ENCODE measurements at places on chromosomes 5 and 9.

DNA sequence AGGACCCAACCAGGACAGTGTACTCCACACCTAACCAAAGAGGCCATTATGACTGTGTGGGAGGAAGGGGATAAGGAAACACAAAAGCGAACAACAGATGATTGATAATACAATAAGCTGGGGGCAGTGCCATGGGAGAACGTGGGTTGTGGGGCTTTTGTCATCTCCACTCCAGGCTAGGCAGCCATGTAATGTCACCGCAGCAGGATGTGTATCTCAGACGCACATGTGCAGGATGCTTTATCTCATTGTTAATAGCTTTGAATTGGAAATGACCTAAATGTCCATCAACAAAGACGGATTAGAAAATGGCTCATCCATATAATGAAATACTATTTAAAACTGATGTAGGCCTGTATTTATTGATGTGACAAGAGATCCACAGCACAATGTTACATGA, 51.0 kb downstream of the EPB41L4B start:
- DNase-seq = no peak

DNA sequence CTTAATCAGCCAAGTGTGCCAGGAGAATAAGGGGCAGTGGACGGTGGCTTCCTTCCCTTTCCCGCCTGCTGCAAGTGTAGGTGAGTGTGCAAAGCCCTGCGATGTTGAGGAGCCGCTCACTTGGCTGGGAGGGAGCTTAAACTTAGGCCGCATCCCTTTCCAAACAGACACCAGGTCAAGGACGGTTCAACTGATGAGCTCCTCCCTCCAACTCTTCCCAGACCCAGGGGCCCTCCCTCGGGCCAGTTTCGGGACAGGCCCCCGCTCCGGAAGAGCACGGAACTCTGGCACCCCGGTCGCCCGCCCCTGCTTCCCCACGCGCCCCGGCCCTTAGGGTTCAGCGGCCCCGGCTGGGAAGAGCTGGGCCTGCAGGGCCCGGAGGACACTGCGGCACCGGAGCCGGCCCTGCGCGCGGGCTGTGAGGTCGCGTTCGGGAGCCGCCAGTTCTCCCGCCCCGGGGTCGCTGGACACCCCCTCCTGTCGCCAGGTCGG, 481 bp downstream of the MRPL36 start:
- no peak for DNase-seq

DNA sequence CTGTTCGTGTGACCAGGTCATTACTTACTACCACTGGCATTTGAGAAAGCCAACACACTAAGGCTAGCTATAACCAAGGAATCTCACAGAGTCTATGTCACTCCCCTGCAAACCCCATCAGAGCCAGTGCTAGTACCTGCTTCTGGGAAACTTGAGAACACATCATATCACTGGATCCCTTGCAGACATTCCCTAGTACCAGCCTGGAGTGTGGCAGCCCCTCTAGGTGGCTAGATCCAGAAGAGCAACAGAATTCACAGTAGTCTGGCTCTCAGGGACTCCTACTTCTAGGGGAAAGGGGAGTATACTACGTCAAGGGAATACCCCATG, 73.8 kb upstream of the RUSC2 start:
- no peak for DNase-seq

GRCh38 chr9:112836394-112836793, 54.3 kb downstream of the SLC46A2 start:
- DNase-seq = no peak

GRCh38 chr5:80092486-80093107, 57.4 kb downstream of the THBS4 start:
- DNase-seq = no peak

GRCh38 chr5:139849942-139850341, 54.3 kb downstream of the PSD2 start:
- no peak for DNase-seq

DNA sequence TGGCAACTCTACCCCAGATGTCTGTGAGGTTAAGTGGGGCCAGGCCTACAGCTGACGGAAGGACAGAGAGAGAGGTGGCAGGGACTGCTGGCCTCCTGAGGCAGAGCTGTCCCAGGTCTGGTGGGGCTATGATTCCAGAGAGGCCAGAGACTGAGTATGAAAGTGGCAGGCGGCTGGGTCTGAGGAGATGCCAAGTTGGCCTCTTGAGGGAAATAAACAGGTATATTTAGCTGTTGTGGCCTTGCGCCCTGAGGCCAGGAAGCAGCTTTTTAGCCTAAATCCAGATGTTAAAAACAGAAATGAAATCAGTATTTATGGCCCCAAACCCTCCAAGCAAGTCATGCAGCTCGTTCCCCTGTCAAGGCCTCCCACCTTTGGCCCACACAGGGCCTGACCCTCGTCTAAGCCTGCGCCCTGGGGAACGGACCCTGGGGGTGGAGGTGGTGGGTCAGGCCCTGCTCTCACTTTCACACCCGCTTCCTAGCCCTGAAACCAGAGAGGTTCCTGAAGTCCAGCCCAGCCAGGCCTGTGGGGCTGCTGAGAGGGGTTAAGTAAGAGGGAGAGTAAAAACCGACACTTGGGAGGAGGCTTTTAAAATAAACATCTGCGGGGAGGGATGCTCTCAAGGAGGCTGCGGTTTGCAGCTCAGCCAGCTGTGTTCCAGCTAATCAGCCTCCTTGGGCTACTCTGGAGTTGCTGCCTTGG, 18.7 kb downstream of the PCDHGC5 start:
- no peak for DNase-seq

- no peak for DNase-seq
Observed at GRCh38 chr5:80706835-80707447, 52.2 kb upstream of the DHFR start.

DNA sequence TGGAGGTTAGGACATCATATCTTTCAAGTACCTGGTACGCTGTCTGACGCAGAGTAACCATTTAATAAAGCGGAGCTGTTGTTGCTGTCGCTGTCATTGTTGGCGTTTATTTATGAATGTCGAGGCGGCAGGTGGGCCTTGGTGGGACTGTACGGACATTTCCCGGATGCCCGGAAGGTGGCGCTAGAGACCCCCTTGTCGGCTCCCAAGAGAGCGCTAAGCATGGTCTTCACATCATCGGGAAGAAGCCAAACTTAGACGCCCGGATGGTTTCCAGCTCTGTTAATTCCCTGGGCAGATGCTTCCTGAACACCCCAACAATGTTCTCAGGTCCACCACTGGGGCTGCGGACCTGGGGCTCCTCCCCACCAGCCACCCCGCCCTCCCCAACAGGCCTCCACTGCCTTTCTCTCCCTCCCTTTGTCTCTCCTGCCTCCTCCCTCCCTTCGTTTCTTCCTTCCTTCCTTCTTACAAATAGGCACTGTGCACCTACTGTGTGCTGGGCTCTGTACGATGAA, 54.1 kb downstream of the DUSP1 start:
- peak; percentile 87 for DNase-seq

DNA sequence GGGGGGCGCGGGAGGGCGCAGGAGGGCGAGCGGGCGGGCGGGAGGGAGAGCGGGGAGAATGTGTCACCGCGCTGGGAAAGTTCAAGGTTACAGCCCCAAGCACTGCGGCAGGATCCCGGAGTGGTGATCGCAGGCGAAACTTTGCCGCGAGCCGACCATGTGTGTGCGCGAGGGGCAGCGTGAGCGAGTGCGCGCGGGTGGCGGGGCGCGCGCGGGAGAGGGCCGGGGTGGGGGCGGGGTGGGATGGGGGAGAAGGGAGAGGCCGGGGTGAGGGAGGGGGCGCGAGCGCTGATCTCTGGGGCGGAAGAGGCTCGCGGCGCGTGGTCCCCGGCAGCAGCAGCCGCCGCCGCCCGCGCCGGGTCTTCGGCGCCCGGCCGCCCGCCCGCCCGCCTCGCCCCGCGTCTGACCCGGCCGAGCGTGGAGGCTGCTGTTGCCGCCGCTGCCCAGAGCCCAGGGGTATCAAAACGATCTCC, at the start of gene NFIB:
NFIB (minus strand) TSS at position 191 of the 473 bp plus-strand sequence. CDS start 630 bp downstream, outside the sequence.
- DNase-seq = peak; percentile 52

GRCh38 chr9:93651521-93651950, 75.2 kb downstream of the PHF2 start:
- DNase-seq = no peak

- DNase-seq = no peak
Observed at GRCh38 chr5:158120760-158121159, 261.8 kb upstream of the CLINT1 start.

- DNase-seq = no peak
Observed at GRCh38 chr9:135291165-135291564, 188.4 kb upstream of the PPP1R26 start.

All from ecto neural progenitor cell (in vitro differentiated cells).